ENCODE measurements at places on chromosomes 12 and 14.
A peak's percentile ranks its signal among the peaks of the same experiment; 100 is the strongest.

DNA sequence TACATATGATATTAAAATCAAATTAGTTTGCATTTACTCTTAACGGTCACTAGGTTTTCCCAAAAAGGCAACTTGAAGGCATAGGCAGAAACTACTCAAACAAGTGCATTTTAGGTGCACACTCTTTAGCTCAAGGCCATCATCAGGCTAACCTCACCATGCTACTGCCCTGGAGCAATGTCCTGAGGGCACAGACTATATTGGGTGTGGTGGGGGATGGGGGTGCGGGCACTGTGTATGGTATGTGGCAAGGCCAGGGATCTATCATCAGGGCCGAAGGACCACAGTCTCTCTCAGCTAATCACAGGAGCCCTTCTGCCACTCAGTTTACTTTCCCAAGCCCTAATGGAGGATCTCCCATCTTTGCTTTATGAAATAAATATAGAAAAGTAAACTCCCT, 51.9 kb downstream of the SH2B3 start:
- no peak for DNase-seq

DNA sequence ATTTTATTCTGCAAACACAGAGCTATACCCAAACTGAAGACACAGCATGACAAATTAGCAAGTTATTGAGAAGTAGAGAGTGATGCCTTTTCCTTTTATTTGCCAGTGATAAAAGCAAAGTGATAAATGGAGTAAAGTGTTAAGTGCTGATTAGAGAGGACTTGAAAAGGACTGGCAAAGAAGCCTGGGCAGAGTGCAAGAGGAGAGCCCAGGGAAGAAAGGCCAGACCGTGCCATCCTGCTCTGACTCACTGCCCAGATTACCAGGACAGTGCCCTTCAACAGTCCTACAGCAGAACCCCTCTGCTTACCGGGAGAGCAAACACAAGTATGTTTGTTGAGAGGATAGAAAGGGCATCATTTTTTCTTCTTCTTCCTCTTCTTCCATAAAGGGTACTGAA, 106.5 kb downstream of the ETV6 start:
- DNase-seq, result no peak

DNA sequence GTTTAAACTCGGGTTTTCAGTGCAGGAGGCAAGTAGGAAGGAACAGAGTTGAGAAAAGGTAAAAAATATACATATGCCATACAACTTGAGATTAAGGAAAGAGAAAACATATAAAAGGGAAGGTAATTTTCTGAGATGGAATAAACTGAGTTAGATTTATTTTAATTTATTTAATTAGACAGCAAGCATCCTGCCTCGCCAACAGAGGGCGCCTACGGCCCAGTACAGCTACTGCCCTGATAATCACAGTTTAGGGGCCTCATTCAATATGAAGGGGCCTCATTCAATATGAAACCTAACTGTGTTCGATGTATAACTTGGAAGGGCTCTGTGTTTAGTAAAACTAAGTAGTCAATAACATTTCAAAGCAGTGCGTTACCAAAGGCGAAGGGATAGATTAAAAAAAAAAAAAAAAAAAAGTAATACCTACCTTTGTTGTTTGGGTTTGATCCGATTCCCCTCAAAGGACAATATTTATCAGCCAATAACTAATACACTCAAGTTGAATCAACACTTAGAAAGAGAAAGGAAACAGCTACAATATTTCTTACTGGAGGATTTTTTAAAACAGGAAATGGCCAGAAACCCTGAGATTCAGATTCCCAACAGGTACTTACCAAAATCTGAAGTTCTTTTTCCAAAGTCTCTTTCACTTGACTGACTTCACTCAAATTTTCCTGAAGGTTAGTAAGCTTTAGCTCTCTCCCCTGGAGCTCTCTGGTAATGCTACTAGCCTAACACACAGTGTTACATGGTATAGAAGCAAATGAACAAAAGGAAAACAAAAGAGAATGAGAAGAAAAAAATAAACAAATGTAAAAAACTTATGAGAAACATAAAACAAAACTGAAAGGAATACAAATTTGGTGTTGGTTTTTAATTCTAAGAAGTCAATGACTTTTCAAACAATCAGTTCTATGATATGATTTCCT, 70.0 kb upstream of the VPS33A start:
- DNase-seq, result no peak

GRCh38 chr12:48109424-48109823, 3.5 kb upstream of the SENP1 start:
- DNase-seq, result no peak

- no peak for DNase-seq
Measured at GRCh38 chr12:77924703-77925102, 94.0 kb downstream of the NAV3 start.

DNA sequence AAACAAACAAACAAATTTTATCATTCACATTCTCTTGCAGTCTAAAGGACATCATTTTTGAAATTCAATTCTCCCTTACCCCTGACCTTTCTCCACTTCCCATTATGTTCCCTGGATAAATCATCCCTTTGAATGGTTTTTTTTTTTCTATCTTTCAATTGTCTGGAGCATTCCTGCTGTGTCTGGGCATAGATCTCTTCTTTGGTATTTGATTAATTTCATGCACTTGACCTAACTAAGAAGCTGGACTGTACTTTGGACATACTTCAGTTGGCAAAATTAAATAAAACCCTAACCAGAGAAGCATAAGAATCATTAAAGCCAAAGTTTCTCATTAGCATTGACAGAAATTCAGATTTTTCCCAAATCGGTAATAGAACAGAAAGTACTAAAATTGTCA, 163.6 kb upstream of the BMP4 start:
- no peak for DNase-seq

DNA sequence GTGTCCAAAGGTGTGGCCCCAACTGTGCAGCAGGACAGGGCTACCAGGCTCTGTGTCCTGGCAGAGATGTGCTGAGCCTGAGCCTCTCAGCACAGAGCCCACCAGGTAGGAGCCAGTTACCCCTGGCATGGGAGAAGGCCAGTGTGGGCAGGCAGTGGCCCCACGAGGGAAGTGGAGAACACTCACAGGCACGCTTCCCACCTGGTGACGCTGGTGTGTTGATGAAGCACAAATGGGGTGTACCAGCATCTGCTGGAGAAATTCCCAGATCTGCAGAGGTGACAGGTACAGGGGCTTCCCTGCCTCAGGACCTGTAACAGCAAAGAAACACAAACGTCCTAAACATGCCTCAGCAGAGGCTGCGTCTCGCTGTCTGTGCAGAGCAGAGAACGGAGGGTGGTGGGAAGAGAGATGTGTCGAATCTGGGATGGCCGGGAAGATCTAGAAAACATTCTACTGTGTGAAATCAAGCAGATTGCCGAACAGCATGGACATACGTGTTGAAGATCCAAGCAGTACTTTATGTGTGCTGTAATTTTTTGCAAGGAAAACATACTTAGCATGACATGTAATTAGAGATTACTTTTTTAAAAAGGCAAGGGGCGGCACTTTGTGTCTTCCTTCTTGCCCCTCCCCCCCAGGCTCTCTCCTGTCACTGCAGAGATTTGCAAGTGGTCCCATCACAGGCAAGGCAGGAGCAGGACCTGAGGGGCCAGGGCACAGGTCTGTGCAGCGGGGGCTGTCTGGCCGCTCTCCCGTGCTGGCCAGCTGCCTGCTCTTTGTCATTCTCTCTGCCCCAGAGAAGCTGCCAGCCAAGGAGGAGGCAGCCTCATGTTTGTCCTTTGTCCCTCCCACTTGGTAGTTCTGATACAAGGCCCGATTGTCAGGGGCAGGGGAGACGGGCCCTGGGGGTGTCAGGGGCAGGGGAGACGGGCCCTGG, 17.3 kb downstream of the HIP1R start:
- peak; percentile 86 for DNase-seq

DNA sequence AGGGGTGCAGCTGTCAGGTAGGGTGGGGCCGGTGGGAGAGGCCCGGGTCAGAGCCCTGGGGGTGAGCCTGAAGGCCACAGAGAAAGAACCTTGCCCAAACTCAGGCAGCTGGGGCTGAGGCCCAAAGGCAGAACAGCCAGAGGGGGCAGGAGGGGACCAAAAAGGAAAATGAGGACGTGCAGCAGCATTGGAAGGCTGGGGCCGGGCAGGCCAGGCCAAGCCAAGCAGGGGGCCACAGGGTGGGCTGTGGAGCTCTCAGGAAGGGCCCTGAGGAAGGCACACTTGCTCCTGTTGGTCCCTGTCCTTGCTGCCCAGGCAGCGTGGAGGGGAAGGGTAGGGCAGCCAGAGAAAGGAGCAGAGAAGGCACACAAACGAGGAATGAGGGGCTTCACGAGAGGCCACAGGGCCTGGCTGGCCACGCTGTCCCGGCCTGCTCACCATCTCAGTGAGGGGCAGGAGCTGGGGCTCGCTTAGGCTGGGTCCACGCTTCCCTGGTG, 10.5 kb downstream of the MMP14 start:
- DNase-seq, result no peak

- DNase-seq, result no peak
Measured at GRCh38 chr14:80264702-80265101, 53.4 kb upstream of the DIO2 start.

GRCh38 chr12:26817183-26817591, 15.8 kb downstream of the ITPR2 start:
- DNase-seq, result no peak

DNA sequence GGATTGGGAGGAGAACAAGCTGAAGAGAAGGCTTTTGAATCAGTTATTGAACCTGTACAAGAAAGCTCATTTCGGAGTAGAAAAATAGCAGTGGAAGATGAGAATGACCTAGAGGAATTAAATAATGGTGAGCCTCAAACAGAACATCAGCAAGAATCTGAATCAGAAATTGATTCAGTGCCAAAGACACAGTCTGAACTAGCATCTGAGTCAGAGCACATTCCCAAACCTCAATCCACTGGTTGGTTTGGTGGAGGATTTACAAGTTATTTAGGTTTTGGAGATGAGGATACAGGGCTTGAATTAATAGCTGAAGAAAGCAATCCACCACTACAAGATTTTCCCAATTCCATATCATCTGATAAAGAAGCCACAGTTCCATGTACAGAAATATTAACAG, 13.5 kb downstream of the MIA2 start:
- no peak for DNase-seq

DNA sequence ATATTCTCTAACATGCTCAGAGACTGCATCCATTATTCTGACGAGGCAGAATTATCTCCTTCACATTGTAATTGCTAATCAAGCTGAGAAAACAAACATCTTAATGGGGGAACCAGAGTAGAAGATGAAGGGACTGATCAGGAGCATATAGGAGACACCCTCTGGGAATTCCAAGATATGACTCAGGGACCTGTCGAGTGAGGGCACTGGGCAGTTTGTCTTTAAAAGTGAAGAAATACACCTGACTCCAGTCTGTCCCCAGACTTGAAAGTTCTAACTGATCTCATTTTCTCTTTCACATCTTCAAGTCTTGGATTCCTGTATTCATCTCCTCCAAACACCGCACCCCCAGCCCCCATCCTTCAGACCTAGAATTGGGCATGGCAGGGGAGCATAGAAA, 226.9 kb upstream of the PLXNC1 start:
- DNase-seq, result no peak

DNA sequence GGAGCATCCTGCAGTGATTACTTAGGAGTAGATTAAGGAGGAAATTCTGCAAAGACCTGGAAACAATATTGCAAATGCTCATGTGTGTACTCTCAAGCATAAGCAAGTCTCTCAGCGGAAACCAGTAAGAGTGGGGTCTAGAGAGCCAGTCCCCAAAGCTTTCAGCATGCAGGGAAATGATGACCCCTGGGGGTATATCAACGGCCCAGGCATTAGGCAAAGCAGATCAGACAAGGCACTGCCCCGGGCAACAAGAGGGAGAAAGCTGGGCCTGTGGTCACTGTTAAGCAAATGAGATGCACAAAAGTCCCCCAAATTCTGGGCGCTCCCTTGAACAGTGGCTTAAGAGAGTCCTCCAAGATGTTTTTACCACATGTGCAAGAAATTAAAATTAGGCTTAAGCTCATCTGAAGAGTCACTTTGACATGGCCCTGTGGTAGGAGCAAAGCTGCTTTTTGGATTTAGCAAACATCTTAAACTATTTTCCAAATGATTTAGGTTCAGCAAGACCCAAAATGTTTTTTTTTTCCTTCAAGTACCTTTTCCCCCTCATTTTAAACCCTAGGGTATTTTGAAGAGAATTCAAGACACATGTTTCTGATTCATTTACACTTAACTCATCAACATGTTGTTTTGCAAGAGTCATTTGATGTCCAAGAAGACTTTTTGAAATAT, 457.1 kb upstream of the TBX3 start:
- DNase-seq, result no peak

DNA sequence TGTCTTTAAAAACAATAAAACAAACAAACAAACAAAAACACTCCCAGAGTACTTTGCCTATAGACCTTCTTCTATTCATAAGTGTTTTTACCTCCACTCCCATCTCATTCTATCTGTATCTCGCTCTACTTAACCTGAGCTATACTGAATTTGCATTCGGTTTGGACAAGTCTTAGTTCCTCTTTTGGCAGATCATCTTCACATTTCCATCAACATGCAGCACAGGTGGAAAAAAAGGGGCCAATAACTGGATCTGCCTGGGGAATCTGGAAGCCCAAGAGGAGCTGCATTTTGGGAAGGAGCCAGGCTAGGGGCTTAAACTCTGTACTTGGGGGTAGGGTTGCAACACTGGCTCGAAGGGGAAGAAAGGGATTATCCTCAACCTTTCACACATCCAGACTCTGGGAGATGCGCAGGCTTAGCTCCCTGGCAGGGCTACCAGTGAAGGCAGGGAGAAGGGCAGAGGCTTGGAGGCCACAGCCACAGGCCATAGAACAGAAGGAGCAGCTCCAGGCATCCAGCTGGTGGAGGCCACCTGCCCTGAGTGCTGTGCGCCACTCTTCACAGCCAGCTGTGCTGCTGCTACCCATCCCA, 4.1 kb downstream of the NINJ2 start:
- DNase-seq, result no peak

- DNase-seq, result no peak
Measured at GRCh38 chr14:100304825-100305323, 1.4 kb downstream of the SLC25A29 start.

GRCh38 chr14:99545586-99545985, 58.4 kb downstream of the CCDC85C start:
- DNase-seq, result no peak

GRCh38 chr12:55718624-55719275, 1.4 kb upstream of the RDH5 start:
- no peak for DNase-seq

GRCh38 chr12:462936-463705, 3.4 kb downstream of the B4GALNT3 start:
- DNase-seq, result no peak

DNA sequence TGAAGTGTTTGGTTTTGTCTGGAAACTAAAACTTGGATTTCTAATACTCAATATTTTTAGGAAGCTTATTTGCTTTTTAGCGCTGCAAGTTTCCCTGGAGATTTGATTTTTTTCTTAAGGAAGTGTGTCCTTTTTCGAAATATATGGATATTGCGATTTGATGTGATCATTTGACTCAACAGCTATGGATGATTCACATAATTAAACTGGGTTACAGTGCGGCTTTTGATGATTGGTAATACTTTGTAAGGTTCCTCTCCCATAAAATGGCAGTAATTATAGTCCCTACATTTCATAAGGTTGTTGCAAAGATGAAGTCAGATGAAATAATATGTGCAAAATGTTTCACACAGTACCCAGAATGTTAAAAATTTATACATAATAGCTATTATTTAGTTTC, 13.1 kb downstream of the LDHB start:
- DNase-seq, result no peak

GRCh38 chr14:65258391-65258790, 154.1 kb upstream of the FUT8 start:
- DNase-seq, result no peak
